Activated T-helper 9 cell treated with anti-CD3 and anti-CD28 coated beads, Interleukin-2, amount 50 U/mL, for 16 hours (primary cell): ENCODE measurements at places on chromosomes 5 and 9.

- DNase-seq: no peak
These were observed 151.2 kb downstream of the SNCAIP start for GRCh38 chr5:122463221-122463620.

GRCh38 chr9:113921396-113921925 lies 45.4 kb downstream of the ZNF618 start:
- DNase-seq: no peak

DNA sequence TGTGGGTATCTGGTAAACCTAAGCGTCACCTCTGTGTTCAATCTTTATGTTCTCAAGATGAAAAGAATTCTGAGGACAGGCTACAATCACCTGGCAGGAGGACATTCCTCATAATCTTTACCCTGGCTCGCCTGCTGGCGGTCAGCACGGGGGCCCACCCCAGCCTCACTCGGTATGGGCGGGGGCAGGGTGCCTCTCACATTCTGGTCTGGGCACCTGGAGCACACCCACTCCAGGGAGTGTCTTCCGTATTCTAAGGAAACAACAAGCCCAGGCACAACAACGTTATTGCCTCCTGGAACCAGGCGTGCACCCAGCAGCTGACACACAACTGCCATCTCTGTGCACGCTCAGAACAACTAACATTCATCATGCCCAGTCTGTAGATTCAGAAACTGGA lies 179.8 kb downstream of the ROR2 start:
- no peak for DNase-seq

DNA sequence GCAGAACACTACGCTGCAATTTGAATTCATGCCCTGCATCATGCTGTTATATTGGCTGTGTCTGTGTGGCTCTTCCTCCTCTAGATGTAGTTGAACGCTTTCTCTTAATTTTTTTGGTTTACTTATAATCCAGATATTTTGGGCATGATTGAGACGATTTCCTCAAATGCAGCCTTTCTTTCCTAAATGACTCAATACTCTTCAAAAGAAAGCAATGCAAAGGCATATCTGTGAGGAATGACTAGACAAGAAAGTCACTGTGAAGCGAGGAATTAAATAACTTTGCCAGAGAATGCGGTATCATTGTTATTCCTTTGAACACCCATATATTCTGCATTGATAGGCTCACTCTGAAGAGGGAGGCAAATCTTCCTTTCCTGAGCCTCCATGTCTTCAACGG lies 152.8 kb downstream of the YIPF5 start:
- DNase-seq: no peak

DNA sequence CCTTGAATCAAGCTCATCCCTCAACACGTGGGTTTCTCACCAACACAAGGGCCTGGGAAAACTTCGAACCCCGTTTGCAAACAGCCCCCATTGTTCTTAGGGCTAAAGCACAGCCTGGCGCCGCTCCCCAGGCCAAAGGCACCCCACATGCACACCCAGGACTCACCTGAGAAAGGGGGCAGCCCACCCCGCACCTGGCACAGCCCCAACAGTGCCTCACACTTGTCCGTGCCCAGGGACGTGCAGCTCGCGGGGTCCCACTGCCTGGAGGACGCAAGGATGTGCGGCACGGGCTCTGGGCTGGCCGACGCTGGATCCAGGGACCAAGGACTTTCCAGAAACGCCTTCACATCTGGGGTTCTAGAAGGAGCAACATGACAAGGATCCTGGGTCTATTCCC lies 2.8 kb downstream of the SOHLH1 start:
- DNase-seq: no peak

GRCh38 chr5:145975361-145976066 lies 39.1 kb downstream of the SH3RF2 start:
- DNase-seq: no peak

DNA sequence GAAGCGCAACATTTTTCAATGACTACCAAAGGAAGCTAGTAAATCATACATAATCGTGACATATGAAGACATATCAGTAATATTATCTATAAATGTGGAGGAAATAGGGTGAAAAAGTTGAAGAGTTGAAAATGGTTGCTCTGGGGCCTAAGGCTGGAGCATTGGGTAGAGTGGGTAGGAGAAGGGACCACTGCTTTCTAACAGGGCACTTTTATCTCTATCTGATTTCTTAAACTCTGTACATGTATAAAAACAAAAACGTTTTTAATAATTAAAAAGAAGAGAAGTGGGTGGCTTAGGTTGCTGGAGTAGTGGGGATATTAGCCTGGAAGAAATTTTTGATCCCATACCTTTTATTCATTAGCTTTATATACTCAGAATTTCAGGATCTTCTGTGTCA lies 44.2 kb upstream of the ITGA1 start:
- no peak for DNase-seq

DNA sequence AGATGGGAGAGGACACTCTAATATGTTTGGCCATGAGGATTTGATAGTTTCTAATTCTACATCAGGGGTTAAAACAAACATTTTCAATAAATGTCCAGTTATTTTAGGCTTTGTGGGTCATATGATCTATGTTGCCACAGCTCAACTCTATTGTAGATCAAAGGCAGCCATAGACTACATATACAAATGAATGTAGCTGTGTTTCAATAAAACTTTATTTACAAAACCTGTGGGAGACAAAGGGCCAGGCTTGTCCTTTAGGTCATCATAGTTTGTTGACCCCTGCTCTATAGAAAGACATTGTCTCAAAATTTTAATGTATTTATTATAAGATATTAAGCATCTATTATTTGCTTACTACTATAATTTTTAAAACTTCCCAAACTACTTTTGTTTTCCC lies 325.4 kb upstream of the MEF2C start:
- DNase-seq: no peak
